ENCODE measurements at places on chromosomes 7 and 10.
A peak's percentile ranks its signal among the peaks of the same experiment; 100 is the strongest.

- DNase-seq, result no peak
These were observed 14.2 kb downstream of the SNX8 start for GRCh38 chr7:2299870-2300512.

- DNase-seq, result no peak
These were observed 50.2 kb downstream of the EEPD1 start for GRCh38 chr7:36203071-36203790.

DNA sequence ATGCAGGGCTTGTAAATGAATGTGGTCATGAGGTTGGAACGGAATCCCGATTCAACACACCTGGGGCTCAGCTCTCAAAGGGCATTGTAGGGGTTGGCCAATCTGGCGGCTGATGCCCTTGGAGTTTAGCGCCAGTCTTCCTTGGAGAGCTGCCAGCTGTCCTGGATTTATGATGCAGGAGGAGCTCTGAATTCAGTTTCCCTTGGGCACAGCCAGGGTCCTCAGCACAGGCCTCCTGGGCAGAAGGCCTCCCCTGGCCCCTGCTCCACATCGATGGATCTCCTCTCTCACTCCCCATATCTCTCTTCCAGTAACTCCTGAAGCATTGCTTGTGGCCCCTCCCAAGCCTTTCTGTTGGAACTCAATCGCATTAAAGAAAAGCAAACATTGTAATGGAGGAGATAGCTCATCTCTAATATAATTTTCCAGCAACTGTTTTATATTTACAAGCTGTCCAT is 985 bp upstream of the CYTH3 start:
- no peak for DNase-seq

GRCh38 chr10:11282156-11282555 is 264.5 kb downstream of the CELF2 start:
- DNase-seq, result no peak

- DNase-seq, result no peak
These were observed 71.9 kb downstream of the WAC start for GRCh38 chr10:28604567-28605536.

GRCh38 chr10:119416855-119417254 is 125.7 kb downstream of the RGS10 start:
- DNase-seq, result peak; percentile 56

DNA sequence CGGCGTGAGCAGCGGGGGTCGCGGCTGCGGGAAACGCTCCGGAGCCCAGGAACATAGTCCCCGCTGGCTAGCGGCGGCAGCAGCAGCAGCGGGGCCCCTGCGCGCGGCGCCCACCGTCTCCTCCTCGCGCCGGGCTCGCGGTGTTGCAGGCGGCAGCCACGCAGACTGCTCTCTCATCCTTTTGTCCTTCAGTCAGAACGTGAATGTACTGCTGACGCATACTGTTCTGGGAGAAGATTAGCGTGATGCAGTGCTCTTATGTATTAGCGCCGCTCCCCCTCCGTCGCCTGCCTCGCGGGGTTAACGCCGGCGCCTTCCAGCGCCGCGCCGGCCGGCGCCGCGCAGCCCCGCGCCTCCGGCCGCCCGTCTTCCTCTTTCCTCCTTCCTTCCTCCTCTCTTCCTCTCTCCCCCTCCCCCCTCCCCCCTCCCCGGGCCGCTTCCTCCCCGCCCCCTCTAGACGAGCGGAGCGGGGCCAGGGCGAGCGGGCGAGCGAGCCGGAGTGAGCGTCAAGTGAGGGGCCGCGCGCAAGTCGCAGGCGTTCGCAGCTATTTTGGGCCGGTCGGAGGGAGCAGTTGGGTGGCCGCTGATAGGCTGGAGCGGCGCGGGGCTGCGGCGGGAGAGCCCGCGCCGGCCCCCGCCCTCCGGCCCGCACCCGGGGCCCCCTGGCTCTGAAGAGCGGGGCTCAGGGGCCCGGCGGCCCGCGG is 816 bp upstream of the LRRC4 start:
- peak; percentile 25 for DNase-seq

GRCh38 chr10:19819419-19820033 is 3.3 kb downstream of the PLXDC2 start:
- DNase-seq, result no peak

GRCh38 chr10:128312250-128312649 is 186.0 kb upstream of the MKI67 start:
- no peak for DNase-seq

GRCh38 chr7:50292763-50293162 is 11.8 kb upstream of the IKZF1 start:
- no peak for DNase-seq

GRCh38 chr7:41175435-41175834 is 527.5 kb downstream of the INHBA start:
- no peak for DNase-seq

GRCh38 chr10:112080231-112080630 is 103.3 kb downstream of the GPAM start:
- no peak for DNase-seq

- DNase-seq, result no peak
These were observed 20.3 kb upstream of the IGF2BP3 start for GRCh38 chr7:23490357-23491135.

GRCh38 chr10:73887294-73888039 is 13.1 kb upstream of the CAMK2G start:
- no peak for DNase-seq

DNA sequence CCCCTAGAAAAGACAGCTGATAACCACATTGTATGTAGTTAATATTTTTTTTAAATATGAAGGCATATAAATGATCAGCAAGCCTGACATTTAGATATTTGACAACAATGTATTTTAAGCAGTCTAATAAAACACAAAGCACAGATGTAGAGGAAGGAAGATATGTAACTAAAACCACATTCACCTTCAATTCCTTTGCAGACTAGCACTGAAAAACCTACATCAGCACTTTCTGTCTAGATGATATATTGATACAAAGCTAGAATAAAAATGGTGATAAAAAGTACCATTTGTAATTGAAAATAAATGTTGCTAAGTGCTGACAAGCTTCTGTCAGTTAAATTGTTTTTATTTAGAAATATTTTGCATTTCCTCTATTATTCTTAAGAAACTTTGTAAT is 153.6 kb downstream of the IMMP2L start:
- no peak for DNase-seq

DNA sequence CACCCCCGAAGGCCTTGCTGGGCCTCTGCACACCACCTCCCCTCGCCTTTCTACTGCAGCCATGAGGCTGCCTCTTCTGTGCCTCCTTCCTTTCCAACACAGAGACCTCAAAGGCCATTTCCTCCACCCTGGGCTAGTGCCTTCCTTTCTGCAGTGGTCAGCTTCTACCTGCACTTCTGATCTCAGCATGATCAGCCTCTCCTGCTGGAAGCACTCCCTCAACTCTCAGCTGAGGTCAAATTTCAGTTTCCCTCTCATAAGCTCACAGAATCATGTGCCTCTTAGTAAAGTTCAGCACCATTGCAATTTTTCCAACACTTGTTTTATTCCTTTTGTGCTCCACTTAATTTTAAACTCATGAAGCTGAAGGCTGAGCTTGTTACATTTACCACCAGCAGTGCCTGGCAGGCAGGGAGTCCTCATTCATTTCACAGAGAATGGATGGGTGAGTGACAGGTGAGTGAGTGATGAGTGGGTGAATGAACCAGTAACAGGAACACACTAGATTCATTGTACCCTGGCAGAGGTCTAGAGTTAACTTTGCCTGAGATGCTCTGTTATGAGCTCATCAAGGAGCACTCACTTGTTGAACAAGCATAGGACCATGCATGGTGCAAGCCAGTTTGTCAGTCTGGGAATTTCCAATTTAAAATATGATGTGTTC is 124.0 kb upstream of the PRSS58 start:
- DNase-seq, result no peak

GRCh38 chr7:80677629-80678028 is 39.2 kb downstream of the CD36 start:
- no peak for DNase-seq

DNA sequence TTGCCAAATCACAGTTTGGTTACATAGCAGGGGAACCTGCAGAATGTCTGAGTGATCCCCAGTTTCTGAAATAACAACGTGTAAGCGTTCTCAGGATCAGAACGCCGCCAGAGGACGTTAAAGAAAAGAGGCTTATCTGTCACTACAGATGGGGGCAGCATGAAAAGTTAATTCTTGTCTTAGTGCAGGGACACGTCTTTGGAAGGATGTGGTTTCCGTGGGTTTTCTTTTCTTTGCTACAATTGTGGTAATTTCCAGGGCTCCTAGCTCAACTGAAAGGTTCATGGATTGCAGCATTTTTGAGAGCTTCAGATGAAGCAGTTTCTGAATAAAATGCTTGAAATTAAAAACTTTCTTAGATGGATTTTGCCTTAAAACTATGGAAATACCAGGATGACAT is 106.6 kb downstream of the PRKCQ start:
- DNase-seq, result no peak

GRCh38 chr7:379456-380138 is 89.6 kb downstream of the FOXL3 start:
- no peak for DNase-seq

GRCh38 chr10:75238182-75239095 is 2.7 kb upstream of the COMTD1 start:
- peak; percentile 10 for DNase-seq

- no peak for DNase-seq
These were observed 59.6 kb downstream of the CARD11 start for GRCh38 chr7:2984091-2984490.

DNA sequence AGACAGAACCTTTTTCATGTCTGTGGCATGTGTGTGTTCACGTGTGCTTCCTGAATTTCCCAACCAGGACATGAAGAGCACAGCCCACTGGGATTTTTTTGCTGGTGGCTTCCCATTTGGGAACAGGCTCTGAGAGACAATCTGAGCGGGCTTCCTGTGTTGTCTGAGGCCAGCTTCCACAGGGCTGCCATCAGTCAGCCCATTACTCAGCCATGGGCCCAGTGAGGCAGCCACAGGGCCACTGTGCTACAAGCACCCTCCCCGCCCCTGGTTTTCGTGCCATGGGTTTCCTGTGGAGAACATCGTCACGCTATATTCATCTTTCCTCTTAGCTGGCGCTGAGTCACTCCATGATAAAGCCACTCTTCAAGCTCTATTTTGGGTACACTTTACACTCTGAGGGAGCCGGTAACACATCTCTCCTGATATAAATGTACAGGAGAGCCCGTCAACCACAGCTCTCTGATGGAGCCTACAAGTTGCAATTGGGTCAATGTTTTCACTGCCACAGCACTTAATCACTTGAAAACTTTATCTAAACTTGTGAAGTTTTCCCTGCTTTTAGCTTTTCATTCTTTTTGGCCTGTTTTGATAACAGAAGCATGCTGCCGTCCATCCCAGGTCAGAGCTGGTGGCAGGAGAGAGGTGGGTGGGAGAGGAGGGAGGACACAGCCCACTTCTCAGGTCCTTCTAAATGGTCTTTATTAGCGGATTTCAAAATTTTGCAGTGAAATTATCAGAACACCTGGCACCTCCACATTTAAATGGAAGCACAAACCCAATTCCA is 96.9 kb downstream of the HIPK2 start:
- peak; percentile 81 for DNase-seq

GRCh38 chr7:80107278-80107677 is 27.4 kb upstream of the GNAI1 start:
- DNase-seq, result no peak

GRCh38 chr10:32207544-32207943 is 139.4 kb downstream of the EPC1 start:
- DNase-seq, result peak; percentile 35

- DNase-seq, result no peak
These were observed 244.5 kb upstream of the PITRM1 start for GRCh38 chr10:3417096-3417495.

DNA sequence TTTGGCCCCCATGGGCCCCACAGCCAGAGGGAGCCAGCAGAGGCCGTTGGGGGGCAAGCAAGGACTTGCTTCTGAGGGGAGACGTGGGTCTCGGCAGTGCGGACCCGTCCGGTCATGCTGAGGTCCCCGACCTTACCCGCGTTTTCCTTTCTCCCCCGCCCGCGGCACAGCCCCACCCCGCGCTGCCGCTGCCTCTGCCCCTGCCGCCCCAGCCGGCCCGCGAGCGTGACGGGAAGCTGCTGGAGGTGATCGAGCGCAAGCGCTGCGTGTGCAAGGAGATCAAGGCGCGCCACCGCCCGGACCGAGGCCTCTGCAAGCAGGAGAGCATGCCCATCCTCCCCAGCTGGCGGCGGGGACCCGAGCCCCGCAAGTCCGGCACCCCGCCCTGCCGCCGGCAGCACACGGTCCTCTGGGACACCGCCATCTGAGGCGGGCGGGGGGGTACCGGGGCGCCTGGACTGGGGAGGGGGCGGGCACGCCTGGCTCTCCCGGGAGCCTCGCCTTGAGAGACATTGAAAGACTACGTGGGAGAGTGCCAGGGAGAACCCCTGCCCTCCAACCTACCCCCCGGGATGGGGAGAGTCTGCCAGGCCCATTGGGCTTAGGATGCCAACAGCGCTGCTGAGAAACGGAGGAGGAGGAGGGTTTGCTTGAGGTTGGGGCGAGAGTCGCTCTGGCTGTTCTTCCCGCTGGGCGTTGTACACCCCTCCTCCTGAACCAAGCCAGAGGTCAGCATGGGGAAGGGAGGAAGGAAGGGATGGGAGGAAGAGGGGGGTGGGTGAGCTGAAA is 9.9 kb downstream of the NYAP1 start:
- DNase-seq, result peak; percentile 54

DNA sequence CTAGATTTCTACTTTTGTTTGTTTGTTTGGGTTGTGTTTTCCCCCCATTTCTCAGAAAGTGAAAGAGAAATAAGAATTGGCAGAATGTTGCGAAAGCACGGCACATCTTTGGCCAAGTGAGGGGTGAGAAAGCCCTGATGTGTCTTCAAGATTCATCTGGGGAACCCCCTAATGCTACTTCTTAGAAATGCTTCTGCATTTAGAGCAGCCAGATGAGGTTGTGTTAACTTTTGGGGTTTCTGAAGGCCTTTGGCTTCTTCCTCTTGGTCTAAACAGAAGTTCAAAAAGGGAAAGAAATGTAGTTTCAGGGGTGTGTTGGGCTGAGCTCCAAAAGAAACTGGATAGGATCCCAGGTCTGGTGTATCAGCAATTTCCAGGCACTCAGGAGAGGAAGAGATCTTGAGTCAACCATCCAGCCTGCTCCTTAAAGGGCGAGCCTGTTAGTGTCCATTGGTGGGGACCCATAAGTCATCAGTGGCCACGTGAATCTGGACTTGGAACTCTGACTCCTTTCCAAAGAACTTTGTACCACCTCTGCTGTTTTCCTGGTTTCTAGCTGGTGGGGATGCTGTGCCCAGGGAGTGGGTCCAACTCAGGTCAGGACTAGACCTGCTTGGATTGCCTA is 6.5 kb downstream of the DUSP5 start:
- DNase-seq, result no peak

DNA sequence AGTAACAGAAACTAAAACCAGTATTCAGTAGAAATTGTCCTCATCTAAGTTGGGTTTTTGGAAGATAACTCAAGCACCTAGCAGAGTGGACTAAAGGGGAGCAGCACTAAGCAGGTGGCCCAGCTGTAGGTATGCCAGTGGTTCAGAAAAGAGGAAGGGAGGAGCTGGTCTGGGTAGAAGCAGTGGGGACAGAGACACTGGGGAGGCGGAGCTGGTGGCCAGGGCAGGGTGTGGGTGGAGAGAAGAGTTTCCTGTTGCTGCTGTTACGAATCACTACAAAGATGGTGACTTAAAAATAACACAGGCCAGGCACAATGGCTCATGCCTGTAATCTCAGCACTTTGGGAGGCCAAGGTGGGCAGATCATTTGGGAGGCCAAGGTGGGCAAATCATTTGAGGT is 136.2 kb downstream of the WDR11 start:
- no peak for DNase-seq
